ENCODE measurements at places on chromosomes 12 and 14.

DNA sequence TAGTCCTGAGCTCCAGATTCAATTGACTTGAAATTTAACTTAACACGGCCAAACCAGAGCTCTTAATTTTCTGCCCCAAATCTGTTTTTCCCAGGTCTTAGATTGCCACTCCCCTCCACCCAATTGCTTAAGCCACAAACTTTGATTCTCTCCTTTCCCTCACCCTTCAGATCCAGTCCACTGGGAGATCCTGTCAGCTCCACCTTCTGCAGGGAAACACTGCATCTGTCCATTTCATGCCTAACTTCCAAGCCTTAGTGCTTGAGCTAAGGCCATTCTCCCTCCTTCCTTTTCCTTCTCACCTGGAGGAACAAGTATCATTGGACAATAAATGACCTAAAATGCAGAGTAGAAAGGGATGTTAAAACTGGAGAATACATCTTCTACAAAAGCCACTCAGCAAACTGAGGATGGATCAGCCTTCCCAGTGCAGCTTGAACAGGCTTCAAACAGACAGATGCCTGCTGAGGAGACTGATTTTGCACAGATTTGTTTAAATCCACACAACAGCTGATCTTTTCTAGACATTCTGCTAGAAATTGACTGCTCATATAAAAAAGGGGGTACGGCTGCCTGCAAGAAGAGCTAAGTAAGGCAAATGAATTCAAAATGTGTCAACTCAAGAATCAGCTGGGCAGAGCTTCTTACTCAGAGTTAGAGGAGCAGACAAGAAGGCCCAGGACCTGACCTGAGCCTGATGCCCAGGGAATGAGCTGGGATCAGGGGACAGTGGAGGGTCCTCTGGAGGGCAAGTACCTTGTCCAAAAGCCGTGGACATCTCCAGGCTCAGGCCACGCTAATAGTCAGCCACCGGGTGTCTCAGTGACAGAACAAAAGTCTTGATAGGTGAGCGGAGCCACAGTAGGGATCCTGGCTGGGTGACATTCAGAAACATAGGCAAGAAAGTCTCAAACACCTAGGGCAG is 81.3 kb upstream of the RIC8B start:
- DNase-seq = no peak

DNA sequence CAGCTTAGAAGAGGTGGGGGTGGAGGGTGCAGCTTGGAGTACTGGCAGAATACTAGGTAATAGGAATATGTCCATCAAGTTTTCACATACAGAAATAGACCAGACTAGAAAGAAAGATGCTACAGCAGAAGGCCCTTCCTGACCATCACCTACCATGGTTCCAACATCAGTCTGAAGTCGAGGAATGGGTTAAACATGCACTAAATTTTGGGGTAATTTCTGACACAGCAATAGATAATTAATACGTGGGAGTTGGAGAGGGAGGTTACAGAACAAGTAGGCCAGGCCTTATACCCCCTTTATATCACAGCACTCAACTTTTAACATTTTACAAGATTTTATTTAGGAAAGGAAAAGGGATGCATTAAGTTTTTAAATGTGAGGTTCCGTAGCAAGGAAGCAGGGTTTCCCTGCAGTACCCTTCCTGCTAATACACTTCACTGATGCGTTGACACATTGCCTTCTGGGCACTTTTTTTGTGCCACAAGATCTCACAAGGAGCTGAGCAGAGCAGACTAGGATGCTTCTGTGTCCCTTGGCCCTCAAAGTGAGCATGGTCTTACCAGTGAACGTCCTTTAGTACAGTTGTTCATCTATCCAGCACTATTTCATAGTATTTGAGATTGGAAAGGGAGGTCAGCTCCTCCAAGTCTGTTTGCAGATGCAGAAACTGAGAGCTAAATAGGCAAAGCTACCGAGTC is 50.8 kb downstream of the EID3 start:
- no peak for DNase-seq

GRCh38 chr14:94857950-94858349 is 88.0 kb upstream of the GSC start:
- no peak for DNase-seq

- no peak for DNase-seq
Observed at GRCh38 chr12:132150780-132151144, 6.5 kb downstream of the NOC4L start.

DNA sequence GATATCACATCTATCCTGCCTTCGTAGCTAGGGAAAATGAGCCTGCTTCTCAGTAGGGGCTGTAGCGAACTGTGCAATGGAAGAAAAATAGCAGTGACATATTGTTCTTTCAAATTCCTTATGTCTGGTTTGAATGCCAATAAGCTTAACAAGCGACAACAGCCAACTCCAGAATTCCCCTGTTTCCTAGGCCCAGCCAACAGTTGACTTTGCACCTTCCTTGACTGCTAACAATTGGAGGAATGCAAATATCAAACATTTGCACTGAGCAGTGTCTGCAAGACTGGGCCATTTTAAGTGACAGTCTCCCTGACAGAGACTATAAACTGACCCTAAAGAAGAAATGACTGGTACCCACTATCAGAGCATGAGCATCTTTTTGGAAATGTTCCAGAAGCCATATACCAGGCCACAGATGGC is 12.0 kb upstream of the SERPINA1 start:
- DNase-seq = no peak

DNA sequence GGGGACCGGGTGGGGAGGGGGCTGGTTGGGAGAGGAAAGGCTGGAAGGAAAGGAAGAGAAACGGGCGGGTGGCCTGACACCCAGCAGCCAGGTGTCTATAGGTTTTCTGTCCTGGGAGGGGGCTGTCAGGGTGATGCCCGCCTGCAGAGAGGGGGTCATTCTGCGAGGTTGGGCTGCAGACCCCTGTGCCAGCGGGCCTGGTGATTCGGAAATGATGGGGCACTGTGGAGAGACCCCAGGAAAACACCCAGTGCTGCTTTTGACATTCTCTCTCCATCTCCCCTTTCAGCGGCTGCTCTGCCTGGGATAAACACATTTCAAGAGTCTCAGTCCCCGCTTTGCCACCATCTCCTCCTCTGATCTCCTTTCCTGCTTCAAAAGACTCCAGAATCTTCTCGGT is 168.5 kb upstream of the RTL1 start:
- DNase-seq = no peak
